ENCODE measurements at places on chromosomes 11 and 22. TPM values are rescaled to one million over a fixed set of nuclear protein-coding genes. Genes with fewer than 3 reads are reported as not detected.

The KCTD14 gene
- 1.4 TPM for total RNA-seq

The NRXN2 gene
- 0.32 TPM for total RNA-seq

The GAL3ST1 gene
- 11.6 TPM for total RNA-seq

The CALCA gene
- 0.15 TPM for total RNA-seq

The SYT12 gene
- 22.6 TPM for total RNA-seq

The MS4A8 gene
- total RNA-seq, result not detected

The NFAM1 gene
- total RNA-seq, result not detected

The MEI1 gene
- total RNA-seq, result not detected
